ENCODE measurements at places on chromosomes 1 and 21.

DNA sequence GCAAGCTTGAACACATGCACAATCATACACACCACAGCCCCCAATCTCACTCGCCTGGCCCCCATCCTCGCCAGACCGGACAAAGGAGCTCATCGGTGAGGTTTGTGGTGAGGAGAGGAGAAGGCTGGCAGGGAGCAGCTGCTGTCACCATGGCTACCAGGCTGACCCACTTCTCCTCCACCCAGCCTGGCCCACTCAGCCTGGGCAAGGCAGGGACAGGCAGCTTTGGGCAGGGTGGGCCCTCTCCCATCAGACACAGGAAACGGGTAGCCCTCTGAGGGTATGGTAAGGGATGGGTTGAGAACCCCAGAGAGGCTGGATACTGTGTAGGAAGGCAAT is 15.9 kb downstream of the RIMS3 start:
- DNase-seq, result no peak

- no peak for DNase-seq
These were observed 26.0 kb downstream of the FMO3 start for GRCh38 chr1:171116676-171117075.

- peak; percentile 88 for DNase-seq
These were observed 11.0 kb downstream of the DMRTB1 start for GRCh38 chr1:53470155-53470554.

- no peak for DNase-seq
These were observed 10.6 kb downstream of the THBS3 start for GRCh38 chr1:155196893-155197638.

GRCh38 chr1:171494076-171494475 is 8.7 kb downstream of the PRRC2C start:
- peak; percentile 5 for DNase-seq

GRCh38 chr1:21287905-21288514 is 2.3 kb downstream of the ECE1 start:
- no peak for DNase-seq

DNA sequence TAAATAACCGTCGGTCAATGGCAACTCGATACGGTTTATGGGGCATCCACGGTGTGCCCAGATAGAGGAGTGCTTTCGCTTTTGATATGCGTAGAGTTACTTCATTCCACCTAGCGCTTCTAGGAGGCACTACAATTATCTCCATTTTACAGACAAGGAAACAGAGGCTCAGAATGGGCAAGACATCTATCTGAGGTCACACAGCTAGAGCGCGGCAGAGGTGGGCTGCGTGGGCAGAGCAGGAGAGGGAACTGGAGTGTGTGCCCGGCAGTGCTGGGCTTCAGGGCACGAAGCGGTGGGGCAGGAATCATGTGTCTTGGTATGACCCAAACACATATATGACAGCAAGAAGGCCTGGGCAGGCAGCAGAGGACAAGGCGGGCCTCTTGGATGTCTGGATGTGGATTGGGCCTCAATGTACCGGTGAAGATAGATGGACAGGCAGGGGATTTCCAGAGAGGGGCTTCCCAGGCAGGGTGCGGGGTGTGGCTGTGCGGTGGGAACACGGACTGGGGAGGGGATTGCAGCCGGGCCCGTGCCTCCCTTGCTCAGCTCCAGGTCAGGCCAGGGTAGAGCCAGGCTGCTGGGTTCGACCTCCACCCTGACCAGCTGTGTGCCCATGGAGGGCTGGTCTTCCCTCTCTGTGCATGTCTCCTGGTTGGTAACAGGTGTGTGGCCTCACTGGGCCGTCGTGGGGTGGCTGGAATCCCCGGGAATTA is 21.2 kb downstream of the TP73 start:
- DNase-seq, result no peak

GRCh38 chr1:84872696-84873355 is 20.2 kb downstream of the LPAR3 start:
- DNase-seq, result no peak

- peak; percentile 21 for DNase-seq
These were observed 1793.9 kb downstream of the NCAM2 start for GRCh38 chr21:22791986-22792560.

DNA sequence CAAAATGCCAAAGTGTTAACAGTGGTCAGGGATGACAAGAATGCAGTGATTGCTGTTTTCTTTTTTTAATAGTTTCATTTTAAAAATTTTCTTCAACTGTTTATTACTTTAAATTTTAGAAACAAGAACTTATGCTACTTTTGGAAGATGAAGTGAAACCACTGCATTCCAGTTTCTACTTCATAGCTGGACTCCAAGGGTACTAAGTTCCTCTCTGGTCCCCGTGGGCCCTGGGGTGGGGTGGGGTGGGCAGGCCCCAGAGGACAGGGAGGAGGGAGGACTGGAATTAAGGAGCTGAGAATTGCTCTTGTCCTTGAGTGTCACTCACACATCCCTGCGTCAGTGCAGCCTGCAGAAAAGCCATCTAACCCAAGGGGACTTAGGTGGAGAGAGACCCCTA is 97.3 kb downstream of the RAVER2 start:
- DNase-seq, result no peak

DNA sequence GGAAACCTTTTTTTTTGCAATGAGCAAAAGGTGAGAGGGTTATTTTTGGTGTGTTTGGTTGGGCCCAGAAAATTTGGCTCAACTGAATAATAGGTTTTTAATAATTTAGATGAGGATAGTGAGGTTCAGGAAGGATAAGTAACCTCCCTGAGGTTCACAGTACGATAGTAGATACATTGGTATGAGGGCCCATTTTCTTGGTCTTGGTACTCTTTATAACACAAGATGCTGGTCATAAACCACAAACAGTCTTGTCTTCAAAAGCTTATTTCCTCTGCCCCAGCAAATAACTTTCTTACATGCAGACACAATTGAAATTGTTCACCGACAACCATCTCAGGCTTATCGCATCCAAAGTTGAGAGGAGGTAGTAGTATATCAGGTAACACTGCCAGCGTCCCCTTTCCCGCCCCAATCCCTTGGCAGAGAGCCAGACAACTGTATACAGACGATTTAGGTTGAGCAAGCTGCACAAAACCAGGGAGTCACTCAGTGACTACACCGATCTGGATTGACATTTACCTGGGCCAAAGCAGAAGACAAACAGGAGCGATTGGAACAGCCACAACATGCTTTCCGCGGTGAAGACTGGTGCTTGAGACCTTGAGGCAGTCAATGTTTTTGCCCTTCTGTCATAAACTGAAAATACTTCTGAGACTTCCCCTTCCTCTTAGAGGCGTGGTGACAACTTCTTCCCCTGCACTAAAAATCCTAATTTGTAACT is at the start of gene SLAMF6:
Gene SLAMF6 (minus strand): TSS at position 634 of the 724 bp plus-strand sequence. CDS start 63 bp downstream, at position 571.
- no peak for DNase-seq

DNA sequence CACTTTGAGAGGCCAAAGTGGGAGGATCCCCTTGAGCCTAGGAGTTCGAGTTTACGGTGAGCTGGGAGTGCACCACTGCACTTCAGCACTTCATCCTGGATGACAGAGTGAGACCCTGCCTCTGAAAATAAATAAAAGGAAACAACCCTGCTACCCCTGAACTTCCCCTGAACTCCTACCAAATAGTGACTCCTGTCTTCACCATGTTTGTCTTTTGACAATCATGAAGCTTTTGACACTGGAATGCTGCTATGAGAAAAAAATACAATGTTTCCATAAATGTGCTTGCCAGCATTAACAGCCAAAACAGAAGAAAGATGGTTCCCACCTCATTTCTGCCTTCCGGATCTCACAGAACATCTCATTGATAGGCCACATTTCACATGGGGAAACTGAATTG is 10.4 kb downstream of the ZBTB8A start:
- DNase-seq, result no peak

DNA sequence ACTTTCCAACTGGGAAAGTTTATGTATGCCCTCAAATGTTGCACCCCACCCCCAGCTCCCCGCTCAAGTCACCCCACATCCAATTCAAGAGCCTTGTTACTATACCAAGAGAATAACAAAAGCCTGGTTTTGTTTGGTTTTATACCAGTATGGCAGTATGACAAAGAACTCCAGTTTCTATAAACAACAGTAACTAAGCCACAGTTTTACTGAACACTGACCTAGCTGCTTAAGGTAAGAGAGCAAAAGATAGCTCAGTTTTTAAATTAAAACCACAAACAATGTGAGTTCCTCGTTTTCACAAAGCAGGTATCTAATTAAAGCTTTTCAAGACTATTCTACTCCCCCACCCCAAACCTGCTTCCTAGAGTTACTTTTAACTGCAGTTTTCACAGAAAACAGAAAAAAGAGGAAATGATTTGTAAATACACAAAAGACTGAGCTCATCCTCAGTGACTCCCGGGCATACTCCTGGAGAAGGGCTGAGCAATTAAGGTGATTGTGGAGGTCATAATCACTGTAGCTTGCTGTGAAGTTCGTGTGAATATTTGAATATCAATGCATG is 59.3 kb upstream of the LHX8 start:
- no peak for DNase-seq

DNA sequence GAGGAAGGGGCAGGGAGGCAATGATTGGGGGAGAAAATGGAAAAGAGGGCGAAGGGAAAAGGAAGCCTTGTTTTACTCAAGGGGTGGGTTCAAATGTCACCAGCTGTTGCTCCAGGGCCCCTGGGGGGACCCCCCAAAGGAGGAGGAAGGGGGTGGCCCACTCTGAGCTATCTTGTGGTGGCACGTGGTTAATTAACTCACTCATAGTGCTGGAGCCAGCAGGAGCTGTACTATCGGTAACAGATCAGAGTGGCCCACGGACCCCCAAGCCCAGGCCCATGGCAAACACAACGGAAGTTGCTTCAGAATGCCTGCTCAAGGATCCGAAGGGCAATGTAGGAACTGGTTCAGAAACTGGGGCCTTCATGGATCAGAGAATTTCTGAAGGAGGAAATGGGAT is 7.2 kb downstream of the TFF2 start:
- DNase-seq, result no peak

- no peak for DNase-seq
These were observed 137.9 kb upstream of the F3 start for GRCh38 chr1:94679332-94680038.

DNA sequence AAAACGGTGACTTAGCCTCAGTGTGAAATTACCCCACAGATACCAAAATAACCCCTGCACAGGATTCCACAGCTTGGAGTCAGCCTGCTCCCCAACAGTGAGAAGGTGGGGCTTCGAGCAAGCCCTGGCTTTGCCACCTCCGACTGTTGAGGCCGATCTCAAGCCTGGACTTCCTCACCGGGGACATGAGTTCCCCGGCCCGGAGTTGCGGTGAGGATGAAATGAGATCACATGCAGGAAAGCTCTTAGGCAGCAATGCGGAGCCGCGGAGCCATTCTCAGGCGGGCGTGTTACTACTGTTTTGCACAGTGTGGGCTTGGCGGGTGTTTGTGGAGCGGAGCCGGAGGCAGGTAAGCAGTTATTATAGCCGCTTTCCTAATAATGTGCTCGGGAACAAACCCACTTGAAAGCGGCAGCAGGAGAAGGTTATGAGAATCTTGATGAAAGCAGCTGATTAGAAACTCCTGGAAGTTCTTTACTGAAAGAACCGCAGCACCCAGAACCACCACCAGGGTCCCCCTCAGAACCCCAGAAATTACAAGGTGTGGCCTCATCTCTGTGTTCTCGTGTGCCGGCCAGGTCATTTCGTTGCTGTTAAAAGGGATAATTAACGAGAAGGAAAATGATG is 3.9 kb upstream of the CLSTN1 start:
- no peak for DNase-seq

DNA sequence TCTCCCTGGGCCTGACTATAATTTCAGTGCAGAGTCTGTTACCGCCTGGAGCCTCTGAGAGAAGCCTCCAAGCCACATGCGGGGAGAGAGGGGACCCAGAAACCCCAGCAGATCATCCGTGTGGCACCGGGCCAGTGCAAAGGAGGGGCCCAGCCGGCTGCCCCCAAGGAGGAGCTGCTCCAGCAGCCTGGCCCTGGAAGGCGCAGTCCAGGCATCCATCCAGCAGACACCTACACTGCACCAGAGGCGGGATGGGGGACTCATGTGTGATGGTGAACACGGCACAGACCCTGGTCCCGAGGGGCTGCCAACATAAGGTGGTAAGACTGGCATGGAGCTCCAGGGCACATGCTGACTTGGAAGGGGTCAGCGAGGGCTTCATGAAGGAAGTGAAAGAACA is 39.6 kb upstream of the CLSTN1 start:
- DNase-seq, result no peak

- peak; percentile 14 for DNase-seq
These were observed 26.5 kb downstream of the RERE start for GRCh38 chr1:8790987-8791386.

DNA sequence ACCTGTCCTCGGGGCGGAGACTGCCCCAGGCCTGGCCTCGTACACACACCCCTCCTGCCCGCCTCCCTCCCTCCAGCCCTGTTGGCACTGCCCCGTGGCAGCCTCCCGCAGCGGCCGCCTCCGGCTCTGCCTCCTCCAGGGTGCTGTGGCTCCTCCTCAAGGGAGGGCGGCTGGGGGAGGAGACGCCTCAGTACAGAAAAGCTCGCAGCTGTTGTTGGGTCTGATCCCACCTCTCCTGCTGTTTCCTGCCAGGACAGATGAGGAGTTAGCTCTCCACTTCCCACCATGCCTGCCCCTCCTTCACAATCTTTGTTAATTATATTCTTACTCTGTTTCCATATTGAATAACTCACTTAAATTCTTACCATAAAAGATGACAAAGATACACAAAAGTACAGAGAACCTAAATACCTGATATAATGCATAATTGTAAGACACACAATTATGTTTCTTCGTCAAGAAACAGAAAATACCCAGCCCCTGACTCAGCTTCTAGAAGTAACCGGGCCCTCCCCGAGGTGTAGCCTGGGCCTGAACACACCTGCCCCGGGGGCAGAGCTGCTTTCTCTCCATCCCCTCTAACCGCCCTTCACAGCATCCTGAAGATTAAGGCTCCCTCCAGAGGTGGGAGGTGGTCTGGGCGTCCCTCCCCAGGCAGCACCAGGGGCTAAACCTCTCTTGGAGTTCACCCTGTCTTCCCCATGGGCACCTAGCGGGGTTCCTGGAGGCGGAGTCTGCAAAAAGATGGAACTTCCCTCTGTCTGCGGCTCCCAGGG is 30.6 kb upstream of the COL6A1 start:
- no peak for DNase-seq

- DNase-seq, result no peak
These were observed 275.1 kb downstream of the NPHP4 start for GRCh38 chr1:5717031-5717682.

GRCh38 chr1:25760871-25761270 is 39.1 kb upstream of the SELENON start:
- no peak for DNase-seq

DNA sequence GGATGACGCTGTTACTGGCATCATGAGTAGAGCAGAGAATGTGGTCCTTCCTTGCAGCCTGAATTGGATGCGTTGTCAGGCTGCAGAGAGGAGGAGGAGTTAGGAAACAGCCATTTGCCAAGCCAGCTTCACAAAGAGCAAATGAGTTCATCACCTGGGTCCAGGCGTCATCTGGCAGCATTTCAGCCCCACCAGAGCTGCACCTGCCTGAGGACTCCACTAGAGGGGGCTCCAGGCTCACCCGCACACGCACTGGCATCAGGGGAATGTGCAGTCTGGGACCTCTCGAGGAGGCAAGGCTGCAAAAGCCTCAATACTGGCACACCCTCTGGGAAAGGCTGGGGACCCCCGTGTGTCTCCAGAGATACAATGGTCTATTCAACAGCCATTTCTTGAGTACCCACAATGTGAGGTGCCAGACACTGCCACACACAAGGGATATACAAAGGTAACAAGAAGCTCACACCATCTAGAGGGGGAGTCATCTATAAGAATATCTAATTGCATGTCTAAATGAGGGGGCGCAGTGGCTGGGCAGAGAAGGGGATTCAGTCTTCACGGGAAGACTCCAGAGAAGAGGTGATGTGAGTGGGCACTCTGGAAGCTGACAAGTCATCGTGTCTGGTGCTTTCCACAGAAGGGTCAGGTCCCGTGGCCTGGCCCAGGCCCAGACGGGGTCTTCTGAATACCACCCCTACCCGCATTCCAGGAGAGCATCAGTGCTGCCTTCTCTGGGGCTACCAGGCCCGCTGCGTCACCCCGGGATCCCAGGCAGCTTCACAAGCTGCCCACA is 53.5 kb upstream of the CNTN2 start:
- peak; percentile 64 for DNase-seq
